Peyer's patch (tissue), 4 donors: ENCODE measurements at places on chromosomes 3 and 15.

- no peak overlapping the region for H3K27ac ChIP-seq
- H3K27me3 ChIP-seq, result no peaks in the 10 kb centered on the region
- no peaks in the 10 kb centered on the region for H3K4me1 ChIP-seq
- DNase-seq, result no peak
Measured at GRCh38 chr15:87829332-87830050, 427.0 kb downstream of the NTRK3 start.

- H3K36me3 ChIP-seq, result no peaks in the 10 kb centered on the region
- no peaks in the 10 kb centered on the region for H3K27me3 ChIP-seq
- no peak for DNase-seq
- no peak overlapping the region for H3K27ac ChIP-seq
- no peak overlapping the region for H3K4me3 ChIP-seq
- peaks cover 2% of the 10 kb centered on the region for H3K4me1 ChIP-seq
Measured at GRCh38 chr3:183208800-183209199, 44.3 kb upstream of the B3GNT5 start.

DNA sequence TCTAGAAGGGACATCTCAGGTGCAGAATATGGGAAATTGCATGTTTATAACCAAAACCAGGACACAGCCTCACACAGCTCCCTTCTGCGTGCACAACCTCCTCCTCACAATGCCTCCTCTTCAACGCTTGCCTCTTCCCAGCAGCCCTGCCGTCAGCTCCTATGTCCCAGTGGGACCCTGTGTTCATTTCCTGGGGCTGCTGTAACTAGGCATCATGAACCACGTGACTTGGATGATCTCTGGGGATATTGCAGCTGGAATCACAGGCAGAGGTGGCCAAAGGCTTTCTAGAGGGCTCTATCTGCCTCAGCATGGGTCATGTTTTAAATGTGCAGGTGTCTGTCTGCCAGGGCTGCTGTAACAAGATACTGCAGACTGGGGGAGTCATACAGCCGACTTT lies 375.3 kb downstream of the OCA2 start:
- H3K4me3 ChIP-seq, result no peak overlapping the region
- H3K36me3 ChIP-seq, result no peaks in the 10 kb centered on the region
- no peak overlapping the region for H3K27ac ChIP-seq
- DNase-seq, result no peak
- H3K27me3 ChIP-seq, result no peaks in the 10 kb centered on the region

DNA sequence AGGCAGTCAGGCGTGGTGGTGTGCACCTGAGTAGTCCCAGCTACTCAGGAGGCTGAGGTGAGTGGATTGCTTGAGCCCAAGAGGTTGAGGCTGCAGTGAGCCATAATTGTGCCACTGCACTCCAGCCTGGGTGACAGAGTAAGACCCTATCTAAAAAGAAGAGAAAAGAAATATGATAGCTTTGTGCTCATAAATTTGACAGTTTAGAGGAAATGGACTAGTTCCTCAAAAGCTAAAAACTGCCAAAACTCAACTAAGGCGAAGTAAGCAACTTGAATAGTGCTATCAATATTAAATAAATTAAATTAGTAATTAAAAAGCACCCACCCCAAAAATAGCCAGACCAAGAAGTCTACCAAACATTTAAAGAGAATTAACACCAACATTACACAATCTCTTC lies 24.5 kb upstream of the SLC15A2 start:
- no peak overlapping the region for H3K4me3 ChIP-seq
- no peak overlapping the region for H3K27ac ChIP-seq
- H3K36me3 ChIP-seq, result no peaks in the 10 kb centered on the region

DNA sequence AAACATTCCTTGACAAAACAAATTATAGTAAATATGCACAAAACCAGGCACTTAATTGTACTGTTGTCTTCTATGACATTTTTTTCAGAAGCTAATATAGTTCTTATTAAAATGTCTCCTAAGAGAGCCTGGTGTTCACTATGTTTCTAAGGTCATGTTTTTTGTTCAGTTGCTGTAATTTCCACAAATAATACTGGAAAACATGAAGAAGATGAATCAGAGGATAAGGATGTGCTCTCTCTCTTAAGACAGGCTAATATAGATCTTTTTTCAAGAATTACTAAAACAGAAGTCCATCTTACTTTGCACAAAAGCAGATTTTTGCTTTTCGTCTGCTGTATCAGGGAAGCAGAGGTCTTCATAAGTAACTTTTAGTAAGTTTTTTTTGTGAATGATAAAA lies 823.0 kb upstream of the NECTIN3 start:
- no peak for DNase-seq
- H3K27ac ChIP-seq, result no peak overlapping the region
- H3K36me3 ChIP-seq, result no peaks in the 10 kb centered on the region

DNA sequence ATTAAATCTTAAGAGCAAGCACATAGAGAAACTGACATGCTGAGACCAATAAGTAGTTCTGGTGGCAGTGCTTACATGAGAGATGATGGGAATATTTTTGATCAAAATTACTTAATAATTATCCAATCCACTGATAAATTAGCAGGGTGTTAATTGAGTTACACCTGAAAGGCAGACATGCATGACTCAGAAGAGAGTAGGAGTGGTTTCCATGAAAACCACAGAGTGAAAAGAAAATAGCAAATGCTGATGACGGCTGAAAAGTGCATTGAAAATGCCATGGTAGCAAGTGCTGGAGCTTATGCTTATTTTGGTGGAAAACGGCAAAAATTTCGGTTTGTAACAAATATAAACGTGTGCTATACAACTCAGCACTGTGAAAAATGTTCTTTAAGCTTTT lies 267.8 kb upstream of the LRRN1 start:
- no peak overlapping the region for H3K4me3 ChIP-seq
- no peak for DNase-seq
- H3K36me3 ChIP-seq, result no peaks in the 10 kb centered on the region
- no peaks in the 10 kb centered on the region for H3K27me3 ChIP-seq
- H3K4me1 ChIP-seq, result no peaks in the 10 kb centered on the region
- no peak overlapping the region for H3K27ac ChIP-seq

DNA sequence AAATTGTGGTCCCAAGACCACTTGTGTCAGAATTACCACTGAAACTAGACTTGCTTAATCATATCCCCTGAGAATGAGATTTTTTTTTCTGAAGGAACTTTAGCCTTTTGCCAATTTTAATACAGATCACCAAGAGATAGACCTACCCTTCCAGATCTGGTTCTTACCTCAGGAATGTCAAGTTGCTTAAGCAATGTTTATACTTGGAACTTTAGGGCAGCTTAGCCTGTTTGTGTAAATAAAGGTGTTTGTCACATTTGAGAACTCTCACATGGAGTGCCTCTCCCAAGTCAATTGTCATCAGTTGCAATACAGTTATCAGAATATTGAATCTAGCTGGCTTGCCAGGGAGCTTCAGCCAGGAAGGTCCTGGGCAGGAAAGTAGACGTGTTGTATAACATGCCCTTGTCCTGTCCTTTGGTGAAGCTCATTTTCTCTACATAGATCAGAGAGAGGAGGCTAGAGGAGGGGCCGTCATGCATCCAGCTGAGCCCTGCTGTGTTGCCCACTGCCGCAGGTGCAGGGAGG lies 3.9 kb downstream of the GPD1L start:
- no peaks in the 10 kb centered on the region for H3K36me3 ChIP-seq
- H3K4me3 ChIP-seq, result no peak overlapping the region
- no peak for DNase-seq
- H3K27me3 ChIP-seq, result no peaks in the 10 kb centered on the region
- H3K4me1 ChIP-seq, result peaks cover 9% of the 10 kb centered on the region

DNA sequence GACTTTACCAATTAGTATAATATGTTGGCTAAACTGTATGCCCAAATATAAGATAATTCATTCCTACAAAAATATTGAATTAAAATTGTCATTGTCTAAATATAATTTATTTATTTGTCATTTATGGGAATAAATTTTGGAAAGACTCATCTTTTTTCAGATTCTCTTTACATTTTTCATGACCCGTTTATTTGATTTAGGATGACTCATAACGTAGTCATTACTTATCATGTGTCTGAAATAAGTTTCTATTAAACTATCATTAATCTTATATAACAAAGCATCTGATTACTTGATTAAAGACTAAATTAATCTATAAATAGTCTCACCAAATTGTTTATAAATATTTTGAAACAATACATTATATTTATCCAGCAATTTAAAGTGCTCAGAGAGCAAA lies 516.6 kb downstream of the CADM2 start:
- no peak overlapping the region for H3K27ac ChIP-seq
- no peaks in the 10 kb centered on the region for H3K36me3 ChIP-seq
- no peaks in the 10 kb centered on the region for H3K27me3 ChIP-seq

DNA sequence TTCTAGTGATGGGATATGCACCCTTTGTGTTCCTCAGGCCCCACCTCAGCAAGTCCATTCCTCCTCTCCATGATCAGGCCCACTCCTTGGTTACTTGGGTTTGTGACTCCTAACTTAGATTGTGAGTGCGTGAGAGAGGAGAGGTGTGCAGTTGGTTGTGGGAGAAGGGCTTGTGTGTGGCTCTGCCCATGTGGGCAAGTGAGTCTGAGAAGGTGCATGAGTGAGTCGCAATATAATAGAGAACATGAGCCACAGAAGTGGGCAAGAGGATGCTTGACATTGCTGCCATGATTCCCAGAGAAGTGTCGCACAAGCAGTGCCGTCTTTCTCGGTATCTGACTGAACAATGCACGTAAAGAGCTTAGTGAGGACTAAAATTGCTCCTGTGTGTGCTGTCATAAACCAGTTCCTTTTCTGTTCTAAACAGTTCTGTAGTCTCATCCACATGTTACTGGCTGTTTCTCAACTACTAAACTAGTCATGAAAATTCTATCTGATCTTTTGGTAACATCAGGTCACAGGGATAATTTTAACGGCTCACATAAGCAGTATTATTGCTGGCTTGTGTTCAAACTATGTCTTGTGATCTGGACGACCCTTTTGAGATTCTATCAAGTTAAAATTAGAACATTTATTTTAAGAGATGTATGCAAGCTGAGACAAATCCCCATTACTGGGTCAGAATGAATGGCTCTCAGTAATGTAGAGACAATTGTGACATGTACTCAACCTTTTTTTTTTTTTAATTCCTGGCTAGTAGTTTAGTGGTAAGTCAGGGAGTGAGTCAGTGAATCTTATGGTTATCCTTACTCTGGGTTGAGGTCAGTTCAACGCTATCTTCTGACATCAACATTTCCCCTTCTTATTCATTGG lies 25.6 kb downstream of the GYG1 start:
- no peaks in the 10 kb centered on the region for H3K4me1 ChIP-seq
- no peak overlapping the region for H3K4me3 ChIP-seq
- DNase-seq, result no peak

GRCh38 chr3:112086875-112087524 lies 811 bp downstream of the C3orf52 start:
- H3K4me1 ChIP-seq, result no peaks in the 10 kb centered on the region
- H3K36me3 ChIP-seq, result no peaks in the 10 kb centered on the region
- DNase-seq, result no peak
- no peaks in the 10 kb centered on the region for H3K27me3 ChIP-seq

- no peak overlapping the region for H3K27ac ChIP-seq
- DNase-seq, result no peak
- no peak overlapping the region for H3K4me3 ChIP-seq
- H3K36me3 ChIP-seq, result no peaks in the 10 kb centered on the region
- H3K4me1 ChIP-seq, result no peaks in the 10 kb centered on the region
Measured at GRCh38 chr3:61029194-61029593, 222.1 kb downstream of the FHIT start.

GRCh38 chr3:98333989-98334606 lies 19.6 kb upstream of the OR5K4 start:
- DNase-seq, result no peak
- H3K27me3 ChIP-seq, result no peaks in the 10 kb centered on the region
- H3K27ac ChIP-seq, result no peak overlapping the region
- H3K4me1 ChIP-seq, result no peaks in the 10 kb centered on the region
- H3K4me3 ChIP-seq, result no peak overlapping the region
- H3K36me3 ChIP-seq, result no peaks in the 10 kb centered on the region

DNA sequence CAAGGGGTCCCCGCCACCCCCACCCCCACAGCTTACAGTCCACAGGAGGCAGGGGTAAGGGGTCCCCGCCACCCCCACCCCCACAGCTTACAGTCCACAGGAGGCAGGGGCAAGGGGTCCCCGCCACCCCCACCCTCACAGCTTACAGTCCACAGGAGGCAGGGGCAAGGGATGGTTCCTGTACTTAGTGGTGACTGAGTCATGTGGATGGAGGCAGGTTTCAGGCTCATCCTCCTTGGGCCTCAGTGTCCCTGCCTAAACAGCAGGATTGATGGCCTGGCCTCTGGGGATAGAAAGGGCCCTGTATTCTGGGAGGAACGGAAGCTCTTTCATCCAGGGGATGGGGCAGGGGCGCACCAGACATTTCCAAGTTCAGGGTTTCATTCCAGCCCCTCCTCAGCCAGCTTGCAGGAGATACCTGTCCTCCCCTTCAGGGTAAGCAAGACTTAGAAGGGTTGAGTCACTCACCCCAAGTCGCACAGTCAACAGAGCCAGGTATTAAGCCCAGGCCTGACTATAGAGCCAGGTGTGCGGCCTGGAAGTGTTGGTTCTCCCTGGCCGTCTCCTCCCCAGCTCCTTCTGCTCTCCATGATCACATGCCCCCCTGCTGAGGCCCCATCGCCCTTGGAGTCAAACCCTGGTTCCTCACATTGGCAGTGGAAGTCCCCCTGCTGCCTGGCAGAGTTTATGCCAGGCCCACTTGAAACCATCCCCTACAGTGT lies 12.5 kb downstream of the CSK start:
- H3K27me3 ChIP-seq, result no peaks in the 10 kb centered on the region
- no peak for DNase-seq
- H3K4me3 ChIP-seq, result no peak overlapping the region
- peak overlapping the region; percentile 35 for H3K27ac ChIP-seq
- peaks cover 62% of the 10 kb centered on the region for H3K4me1 ChIP-seq
- H3K36me3 ChIP-seq, result peaks cover 10% of the 10 kb centered on the region

DNA sequence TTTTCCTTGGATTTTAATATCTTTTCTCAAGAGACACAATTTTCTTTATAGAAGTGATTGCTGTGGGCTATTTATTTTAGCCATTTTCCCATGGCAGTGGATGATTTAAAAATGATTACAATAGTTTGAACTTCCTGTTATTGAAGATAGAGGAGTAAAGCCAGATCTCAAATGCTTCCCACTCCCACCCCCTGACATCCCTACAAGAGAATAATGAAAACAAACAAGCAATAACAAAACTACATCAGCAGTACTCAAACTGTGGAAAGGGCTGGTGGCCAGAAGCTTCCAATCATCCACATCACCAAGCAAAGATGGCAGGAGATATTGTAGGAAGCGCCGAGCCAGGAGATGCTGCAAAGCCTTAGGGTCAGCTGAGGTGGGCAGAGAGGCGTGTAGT lies 831.1 kb upstream of the NR2F2 start:
- no peaks in the 10 kb centered on the region for H3K4me1 ChIP-seq
- H3K27ac ChIP-seq, result no peak overlapping the region
- no peaks in the 10 kb centered on the region for H3K36me3 ChIP-seq
- H3K4me3 ChIP-seq, result no peak overlapping the region
- no peaks in the 10 kb centered on the region for H3K27me3 ChIP-seq
- DNase-seq, result no peak

GRCh38 chr3:20080956-20081554 lies 40.8 kb downstream of the KAT2B start:
- H3K36me3 ChIP-seq, result no peaks in the 10 kb centered on the region
- H3K27me3 ChIP-seq, result no peaks in the 10 kb centered on the region
- peak; percentile 69 for DNase-seq

DNA sequence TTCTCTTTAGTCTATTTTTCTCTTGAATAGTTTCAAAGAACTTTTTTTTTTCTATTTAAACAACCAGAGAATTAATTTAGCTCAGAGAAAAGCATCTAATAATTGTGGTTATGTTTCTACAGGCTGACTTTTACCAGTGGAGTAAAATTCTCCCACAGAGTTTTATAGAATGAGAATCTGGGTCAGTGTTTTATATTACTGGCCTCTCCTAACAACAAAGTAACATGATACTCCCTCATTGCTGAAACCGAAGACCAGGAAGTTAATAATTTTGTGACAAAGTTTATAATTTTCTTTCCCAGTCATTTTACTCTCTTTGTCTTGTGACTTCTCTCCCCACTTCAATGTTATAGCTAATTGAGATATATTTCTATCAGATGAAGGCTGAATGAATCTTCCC lies 946.9 kb downstream of the EPHA3 start:
- H3K4me1 ChIP-seq, result no peaks in the 10 kb centered on the region
- no peak overlapping the region for H3K27ac ChIP-seq
- no peak overlapping the region for H3K4me3 ChIP-seq
